ENCODE measurements at places on chromosomes 7 and 10.

DNA sequence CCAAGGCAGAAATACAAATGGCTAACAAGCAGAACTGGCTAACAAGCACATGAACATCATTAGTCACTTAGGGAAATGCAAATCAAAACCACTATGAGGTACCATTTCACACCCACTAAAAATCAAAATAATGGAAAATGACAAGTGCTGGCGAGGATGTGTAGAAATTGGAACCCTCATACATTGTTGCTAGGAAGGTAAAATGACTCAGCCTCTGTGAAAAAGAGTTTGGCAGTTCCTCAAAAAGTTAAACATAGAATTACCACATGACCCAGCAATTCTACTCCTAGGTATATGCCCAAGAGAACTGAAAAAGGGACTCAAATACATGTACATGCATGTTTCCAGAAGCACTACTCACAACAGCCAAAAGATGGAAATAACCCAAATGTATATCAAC, 52.8 kb upstream of the ANAPC16 start:
- no peak for DNase-seq

DNA sequence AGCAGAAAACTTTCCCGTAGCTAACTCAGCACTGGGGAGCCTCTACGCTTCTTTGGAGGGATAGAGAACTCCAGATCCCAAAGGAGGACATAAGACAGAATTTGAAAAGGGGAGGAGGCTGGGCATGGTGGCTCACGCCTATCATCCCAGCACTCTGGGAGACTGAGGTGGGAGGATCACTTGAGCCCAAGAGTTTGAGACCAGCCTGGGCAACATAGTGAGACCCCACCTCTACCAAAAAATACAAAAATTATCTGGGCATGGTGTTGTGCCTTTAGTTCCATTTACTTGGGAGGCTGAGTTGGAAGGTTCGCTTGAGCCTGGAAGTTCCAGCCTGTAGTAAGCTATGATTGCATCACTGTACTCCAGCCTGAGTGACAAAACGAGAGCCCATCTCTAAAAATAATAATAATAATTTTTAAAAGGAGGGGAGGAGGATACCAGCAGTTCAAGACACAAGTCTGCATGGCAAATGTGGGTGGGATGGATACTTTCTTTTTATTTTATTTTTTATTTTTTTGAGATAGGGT, 165.9 kb upstream of the SH2B2 start:
- DNase-seq, result no peak

- DNase-seq, result no peak
These were observed 1.6 kb upstream of the RASGEF1A start for GRCh38 chr10:43268491-43268890.

- DNase-seq, result no peak
These were observed 1.6 kb downstream of the FZD8 start for GRCh38 chr10:35640474-35640873.

- DNase-seq, result no peak
These were observed 290.0 kb downstream of the SORCS1 start for GRCh38 chr10:106874604-106874889.

- DNase-seq, result no peak
These were observed 25.7 kb downstream of the OPALIN start for GRCh38 chr10:96333101-96333500.

DNA sequence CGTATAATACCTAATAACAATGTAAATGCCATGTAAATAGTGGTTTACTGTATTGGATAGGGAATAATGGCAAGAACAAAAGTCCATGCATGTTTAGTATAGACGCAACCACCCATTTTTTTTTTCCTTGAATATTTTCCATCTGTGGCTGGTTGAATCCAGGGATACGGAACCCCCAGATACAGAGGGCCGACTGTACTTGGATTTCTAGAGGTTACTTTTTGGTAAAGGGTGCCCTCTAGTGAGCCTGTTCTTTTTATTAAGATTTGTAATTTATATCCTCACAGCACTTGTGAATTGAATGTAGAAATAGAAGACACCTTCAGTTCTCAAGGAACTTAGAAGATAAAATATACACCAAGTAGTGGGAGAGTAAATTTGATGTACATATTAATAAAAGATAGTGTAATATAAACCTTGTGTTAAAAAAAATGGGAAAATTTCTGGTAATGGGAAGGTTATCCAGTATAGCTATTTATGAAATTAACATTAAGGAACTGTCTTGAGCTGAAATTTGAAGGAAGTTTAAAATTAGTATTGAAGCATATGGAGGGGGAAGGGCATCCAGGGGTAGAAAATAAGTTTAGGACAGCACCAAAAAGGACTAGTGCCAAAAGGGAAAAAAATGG, 32.0 kb downstream of the EXOC6 start:
- DNase-seq, result peak; percentile 44

DNA sequence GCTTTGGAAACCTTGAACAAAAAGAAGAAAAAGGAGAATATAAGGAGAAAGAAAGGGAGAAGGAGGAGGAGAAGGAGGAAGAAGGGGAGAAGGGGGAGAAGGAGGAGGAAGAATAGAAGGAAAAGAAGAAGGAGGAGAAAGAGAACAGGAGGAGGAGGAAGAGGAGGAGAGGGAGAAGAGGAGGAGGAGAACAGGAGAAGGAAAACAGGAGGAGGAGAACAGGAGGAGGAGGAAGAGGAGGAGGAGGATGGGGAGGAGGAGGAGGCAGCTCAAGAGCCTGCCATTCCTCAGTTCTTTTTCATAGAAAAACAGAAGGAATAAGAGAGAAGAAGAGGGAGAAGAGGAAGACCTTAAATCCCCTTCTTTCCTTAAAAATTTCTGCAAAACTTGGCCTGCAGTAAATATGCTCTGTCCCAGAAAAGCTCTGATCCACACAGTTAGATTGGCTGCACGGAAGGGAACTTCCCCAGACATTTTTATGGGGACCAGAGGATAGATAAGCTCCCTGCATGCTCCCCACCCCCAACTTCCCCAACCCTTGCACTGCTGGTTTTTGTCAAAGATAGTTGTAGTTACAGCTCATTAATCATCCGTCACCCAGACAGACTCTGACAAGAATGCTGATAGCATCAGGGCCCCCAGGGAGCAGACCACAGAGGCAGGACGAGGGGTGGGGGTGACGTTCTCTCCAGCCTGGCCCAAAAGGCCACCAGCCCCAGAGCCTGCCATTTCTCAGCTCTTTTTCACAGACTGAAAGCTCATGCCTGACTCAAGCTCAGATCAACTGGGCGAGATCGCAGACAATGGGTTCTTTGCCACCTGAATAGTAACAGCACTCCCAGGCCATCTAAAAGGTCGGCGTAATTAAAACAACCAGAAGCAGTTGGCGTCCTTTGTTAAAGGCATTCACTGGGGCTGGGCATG, 34.5 kb upstream of the LYZL1 start:
- no peak for DNase-seq

GRCh38 chr7:139772873-139773272, 4.9 kb downstream of the HIPK2 start:
- DNase-seq, result no peak

DNA sequence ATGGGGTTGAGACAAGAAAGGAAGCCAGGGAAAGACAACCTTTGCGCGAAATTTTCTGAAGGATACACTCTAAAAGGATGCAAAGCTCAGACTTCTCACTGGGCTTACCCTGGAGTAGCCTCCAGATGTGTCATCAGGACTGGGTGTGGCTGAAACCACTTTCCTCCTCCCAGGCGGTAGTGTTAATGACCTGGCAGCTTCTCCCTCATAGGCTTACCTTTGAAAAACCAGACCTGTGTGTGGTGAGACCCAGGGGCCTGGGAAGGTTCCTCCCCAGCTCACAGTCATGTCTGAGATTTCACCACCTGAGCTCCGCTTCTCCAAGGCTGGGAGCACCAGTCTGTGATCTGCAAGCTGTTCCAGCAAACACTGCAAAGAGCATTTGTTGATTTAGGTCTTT, 93.7 kb downstream of the EPC1 start:
- no peak for DNase-seq

DNA sequence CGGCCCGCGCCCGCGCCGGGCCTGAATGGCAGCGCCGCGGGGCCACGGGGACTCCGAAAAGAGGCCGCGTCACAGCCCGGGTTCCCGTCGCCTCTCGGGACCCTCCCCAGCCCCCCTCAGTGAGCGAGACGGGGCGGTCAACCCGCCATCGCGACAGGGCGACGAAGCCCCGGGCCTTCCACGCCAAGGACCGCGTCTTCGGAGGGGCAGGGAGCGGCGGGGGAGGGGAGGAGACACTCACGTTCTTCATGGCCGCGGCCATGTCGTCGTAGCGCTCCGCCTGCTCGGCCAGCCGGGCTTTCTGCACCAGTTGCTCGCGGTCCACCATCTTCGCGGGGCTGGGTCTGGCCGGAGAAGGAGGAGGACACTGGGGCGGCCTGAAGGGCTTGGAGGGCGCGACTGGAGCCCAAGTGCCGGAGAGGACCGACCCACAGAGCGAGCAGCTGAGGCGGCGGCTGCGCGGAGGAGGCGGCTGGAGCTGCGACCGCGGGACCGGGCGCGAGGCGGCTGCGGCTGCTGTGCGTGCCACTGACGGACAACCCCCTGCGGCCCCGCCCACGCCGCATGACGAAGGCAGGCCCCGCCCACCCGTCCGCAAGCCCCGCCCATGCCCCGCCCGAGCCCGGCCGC, at the start of gene YWHAG:
YWHAG (minus strand) TSS at position 511 of the 630 bp plus-strand sequence; CDS start at position 328, 183 bp downstream.
- peak; percentile 90 for DNase-seq

GRCh38 chr10:32616438-32616837, 170.5 kb downstream of the CCDC7 start:
- no peak for DNase-seq

DNA sequence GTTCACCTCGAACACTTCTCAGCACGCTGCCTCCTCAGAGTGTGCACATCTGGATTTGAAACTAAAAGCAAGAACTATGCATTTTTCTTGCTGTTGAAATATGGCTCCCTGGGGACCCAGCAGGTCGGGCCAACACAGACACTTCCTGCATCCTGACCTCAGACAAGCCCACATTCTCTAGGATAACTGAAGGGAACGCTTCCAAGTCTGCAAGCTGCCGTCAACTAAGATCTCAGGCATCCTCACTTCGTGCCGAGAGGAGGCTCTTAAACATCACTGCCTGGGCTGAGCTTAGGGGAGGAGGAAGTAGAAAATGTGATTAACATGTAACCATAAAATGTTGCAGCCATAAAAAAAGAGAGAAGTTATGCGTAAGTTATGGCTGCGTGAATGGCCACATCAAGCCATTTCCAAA, 65.5 kb downstream of the PYROXD2 start:
- DNase-seq, result no peak

GRCh38 chr10:3592424-3592823, 192.6 kb downstream of the KLF6 start:
- DNase-seq, result no peak

DNA sequence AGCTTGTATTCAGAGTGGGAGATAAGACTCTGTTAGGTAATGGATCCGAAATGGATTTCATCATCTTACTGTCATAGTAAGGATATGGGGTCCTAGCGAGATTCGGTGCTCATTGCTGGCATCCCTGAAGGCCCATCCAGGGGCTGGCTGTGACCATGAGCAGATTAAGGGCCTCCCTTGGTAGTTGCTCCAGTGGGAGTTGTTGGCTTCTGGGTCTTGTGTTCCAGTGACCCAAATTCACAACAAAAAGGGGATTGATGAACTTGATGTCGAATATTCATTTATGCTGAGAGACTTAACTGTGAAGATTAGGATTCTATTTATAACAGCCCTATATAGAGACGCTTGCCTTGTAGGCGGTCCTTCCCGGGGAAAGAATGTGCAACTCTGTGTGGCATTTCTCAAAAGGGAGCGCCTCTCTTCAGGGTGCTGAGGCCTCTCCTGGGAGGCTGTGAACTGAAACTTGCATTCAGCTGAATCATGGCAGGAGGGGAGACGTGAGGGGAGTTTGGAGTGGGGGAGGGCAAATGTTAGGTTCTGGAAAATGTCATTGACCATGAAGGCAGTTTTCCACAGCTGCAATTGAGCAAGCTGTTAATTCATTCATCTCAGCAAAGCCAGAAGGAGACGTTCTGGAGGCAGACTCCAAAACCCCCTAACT, 233.1 kb upstream of the FZD8 start:
- no peak for DNase-seq

All from NCI-H2227 treated with DMSO at 0.1 percent for 48 hours (cell line).